ENCODE measurements at places on chromosomes 12 and 14.

DNA sequence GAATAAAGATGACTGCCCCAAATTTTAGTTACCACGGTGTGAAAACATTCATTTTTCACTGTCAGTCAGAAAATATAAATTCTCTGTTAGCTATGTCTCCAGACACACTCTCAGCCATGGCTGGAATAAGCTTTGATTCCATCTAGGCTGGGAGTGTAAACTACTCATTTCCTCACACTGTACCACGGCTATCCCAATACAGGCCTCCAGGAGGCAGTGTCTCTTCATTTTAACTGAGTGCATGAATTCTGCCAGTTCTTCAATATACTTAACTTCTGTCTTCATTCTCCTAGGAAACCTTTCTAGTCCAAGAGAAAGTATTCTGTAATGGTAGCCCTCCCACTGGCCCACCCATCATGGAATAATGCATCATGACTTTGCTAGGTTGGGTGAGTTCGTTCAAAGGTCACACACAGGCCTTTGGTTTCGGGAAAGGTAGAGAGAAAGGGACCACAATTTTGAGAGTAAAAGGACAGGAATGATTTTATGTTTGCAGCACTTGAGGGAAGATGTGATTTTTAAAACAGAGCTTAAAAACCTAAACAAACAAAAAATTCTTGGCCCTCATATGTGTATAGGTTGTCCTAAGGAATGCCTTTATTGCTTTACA, 381.1 kb downstream of the SEC23A start:
- no peak for DNase-seq

DNA sequence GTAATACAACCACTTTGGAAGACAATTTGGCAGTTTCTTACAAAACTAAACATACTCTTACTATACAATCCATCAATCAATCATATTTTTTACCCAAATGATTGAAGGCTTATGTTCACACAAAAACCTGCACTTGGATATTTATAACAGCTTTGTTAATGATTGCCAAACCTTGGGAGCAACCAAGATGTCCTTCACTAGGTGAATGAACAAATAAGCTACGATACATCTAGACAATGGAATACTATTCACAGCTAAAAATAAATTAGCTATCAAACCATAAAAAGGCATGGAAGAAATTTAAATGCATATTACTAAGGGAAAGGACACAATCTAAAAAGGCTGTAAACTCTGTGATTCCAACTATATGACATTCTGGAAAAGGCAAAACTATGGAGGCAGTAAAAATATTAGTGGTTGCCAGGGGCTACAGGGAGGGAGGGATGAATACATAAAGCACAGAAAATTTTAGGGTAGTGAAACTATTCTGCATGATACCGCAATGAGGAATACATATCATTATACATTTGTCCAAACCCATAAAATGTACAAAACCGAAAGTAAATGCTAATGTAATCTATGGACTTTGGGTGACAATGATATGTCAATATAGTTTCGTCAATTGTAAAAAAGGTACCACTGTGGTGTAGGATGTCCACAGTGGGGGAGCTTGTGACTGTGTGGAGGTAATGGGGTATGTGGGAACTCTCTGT, 70.5 kb downstream of the GPR65 start:
- DNase-seq: no peak

- no peak for DNase-seq
These were observed 117.3 kb downstream of the BTG1 start for GRCh38 chr12:92028441-92028709.

- no peak for DNase-seq
These were observed 620 bp downstream of the TMTC1 start for GRCh38 chr12:29782871-29783772.

- DNase-seq: no peak
These were observed 124.7 kb downstream of the GARIN6 start for GRCh38 chr12:99772274-99772673.

DNA sequence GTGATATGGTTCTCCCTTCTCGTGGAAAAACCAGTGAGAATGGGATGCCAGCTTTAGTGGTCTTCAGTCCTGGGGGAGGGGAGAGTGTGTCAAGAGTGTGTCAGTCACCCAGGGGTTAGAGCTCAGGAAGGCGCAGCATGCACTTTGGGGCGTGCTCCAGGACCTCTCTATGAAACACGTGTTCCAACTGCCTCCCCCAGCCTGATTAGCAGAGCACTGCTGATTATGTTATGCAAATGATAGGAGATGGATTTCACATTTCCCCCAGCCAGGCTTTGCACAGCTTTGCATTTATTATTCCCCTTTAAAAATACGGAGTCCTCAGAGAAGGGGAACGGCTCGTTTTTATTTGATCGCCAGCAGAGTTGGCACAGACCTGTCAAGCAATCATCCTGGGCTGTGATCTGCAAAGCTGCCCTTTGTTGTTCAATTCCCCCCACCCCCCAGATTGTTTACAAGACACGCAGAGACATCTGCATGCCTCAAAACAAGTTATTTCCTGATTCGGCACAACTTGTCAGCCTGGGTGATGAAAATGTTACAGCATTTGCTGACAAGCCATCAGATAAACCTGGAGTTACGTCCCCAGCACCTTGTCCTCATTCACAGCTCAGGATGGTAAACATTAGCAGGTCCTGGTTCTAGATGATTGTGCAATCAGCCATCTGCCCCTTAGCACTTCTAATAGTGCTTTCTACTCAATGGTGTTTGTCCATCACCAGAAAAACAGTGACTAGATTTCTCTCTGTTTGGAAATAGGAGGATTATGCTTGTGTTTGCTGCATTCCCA, 196.5 kb downstream of the NOVA1 start:
- no peak for DNase-seq

DNA sequence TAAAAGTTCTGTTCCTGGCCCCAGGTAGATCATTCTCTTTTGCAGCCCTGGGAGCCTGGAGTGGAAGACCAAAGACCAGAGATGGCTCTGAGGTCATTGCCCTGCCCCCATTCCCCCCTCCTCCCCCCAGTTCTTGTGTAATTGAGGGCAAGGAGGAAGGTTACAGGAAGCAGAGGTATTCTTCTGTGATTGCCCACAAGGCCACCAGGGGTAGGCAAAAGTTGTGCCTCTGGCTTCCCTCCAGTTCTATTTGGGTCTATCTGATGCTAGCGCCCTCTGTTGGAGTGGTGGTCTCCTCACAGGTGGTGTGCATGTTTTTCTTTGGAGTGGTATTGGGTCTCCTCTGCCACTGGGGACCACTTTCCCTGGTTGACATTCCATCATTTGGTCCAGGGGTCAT, 41.2 kb upstream of the CRY1 start:
- no peak for DNase-seq

DNA sequence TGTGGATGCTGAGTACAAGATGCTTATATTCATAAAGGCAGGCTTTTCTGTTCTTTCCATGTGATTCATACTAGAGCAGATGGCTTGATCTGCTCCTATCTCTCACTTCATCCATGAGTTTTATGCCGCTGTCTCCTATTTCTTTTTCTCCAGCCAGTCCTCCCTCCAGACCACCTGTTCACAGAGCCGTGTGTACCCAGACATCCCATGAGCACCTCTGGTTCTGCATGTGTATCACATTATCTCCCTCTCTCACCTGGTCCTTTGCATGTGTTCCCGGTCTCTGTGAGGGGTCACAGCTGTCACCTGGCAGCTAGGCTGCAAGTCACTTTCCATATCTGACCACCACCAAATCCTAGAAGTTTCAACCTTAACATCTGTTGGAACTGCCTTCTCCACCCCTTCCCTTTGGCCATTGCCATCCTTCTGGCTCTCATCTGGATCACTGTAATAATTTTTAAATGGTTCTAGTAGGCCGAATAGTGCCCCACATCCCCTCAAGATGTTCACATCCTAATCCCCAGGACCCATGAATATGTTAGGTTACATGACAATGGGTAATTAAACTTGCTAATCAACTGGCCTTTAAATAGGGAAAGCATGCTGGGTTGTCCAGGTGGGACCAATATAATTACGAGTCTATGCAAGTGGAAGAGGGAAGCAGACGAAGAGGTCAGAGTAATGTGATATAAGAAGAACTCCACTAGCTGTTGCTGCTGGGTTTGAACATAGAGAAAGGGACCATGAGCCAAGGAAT, 168.1 kb downstream of the SNAPC1 start:
- no peak for DNase-seq

- DNase-seq: no peak
These were observed 146.3 kb upstream of the KRAS start for GRCh38 chr12:25397001-25397400.

DNA sequence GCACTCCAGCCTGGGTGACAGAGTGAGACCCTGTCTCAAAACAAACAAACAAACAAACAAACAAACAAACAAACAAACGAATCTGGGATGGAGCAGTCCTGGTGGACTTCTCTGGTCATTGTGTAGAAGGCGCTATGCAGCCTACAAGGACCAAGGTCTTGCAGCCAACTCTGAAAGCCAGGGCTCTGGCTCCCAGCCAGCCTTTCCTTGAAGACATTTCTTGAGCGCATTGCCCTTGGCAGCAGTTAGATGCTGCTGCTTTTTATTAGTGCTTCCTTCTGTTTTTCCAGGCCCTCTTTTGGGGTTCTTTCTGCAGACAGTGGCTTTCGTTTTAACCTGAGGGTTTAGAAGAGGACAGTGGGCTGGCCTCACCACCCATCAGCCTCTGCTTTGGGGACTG, 20.2 kb downstream of the CCDC177 start:
- no peak for DNase-seq

DNA sequence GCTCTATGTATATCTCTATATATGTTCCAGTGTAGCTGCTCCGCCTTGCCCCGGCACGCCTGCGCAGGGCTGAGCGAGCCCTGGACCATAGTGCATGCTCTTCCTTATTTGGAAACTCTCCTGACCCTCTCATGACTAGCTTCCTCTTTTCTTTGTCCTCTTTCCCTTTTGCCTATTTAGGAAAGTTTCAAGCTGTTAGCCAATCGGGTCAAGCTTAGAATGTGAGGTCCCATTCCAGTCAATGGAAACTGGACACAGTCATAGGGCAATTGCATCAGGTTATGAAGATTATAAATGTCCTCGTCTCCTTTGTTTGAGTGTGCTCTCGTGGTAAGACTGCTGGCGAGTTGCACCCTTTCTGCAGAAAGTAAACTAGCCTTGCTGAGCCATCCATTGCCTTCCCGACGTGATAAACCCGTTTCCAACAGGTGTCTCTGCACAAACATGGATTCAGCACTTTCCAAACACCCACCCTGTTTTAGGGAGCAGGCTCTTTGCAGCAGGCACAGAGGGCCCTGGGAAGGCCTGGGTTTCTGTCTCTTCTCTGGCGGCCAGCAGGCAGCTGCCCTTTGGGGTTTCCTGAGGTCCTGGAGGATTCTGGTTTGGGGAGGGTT, 30.9 kb downstream of the CCDC92 start:
- no peak for DNase-seq

DNA sequence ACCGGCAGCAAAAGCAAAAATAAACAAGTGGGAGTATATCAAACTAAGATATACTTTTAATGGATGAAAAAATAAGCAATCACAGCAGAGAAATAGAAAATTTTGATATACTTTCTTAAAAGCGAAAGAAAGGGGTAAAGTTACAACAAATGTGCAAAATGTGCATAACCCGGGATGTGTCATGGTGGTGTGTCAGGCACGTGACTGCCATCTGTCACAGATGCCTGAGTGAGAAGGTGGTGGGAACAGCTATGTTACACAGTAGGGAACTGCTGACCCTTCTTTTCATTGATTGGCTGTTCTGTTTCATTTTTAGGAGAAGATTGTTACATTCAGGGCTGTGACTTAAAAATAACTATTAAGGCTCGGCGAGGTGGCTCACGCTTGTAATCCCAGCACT, 168.1 kb upstream of the PELI2 start:
- DNase-seq: no peak

DNA sequence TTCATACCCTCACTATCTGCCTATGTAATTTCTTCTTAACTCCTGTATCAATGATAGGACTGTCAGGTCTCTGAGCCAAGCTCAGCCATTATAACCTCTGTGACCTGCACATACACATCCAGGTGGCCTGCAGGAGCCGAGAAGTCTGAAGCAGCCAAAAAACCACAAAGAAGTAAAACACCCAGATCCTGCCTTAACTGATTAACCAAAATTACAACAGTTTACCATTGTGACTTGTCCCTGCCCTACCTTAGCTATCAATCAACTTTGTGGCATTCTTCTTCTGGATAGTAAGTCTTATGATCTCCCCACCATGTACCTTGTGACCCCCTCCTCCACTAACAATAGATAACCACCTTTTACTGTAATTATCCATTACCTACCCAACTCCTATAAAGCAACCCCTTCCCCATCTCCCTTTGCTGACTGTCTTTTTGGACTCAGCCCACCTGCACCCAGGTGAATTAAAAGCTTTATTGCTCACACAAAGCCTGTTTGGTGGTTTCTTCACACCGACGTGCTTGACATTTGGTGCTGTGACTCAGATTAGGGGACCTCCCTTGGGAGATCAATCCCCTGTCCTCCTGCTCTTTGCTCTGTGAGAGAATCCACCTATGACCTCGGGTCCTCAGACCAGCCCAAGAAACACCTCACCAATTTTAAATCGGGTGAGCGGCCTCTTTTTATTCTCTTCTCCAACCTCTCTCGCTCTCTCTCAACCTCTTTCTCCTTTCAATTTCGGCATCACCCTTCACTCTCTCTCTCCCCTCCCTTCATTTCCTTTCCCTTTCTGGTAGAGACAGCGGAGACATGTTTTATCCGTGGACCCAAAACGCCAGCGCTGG, 11.5 kb upstream of the LGMN start:
- DNase-seq: no peak

DNA sequence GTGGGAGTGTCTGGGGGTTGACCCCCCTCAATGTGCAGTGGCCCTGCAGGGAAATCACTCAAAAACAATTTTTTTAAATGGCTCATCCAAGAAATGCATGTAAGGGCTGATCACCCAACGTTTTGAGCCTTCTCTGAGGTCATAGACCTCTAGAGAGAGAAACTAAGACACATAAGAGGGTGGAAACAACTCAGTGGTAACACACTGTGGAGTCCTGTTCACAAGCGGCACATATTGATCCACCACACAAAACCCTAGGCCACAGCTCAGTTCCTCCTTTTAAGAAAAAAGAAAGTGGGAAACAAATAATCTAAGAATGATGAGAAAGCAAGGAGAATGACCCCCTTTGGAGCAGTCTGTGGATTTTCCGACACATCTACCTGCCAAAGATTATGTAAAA, 83.0 kb upstream of the METAP2 start:
- no peak for DNase-seq

- DNase-seq: no peak
These were observed 64.6 kb downstream of the BEGAIN start for GRCh38 chr14:100522616-100523099.

- no peak for DNase-seq
These were observed 171.4 kb downstream of the EMP1 start for GRCh38 chr12:13367973-13368372.
